ENCODE measurements at places on chromosomes 7 and 10.

- no peak for DNase-seq
Measured at GRCh38 chr7:104136561-104136960, 71.3 kb downstream of the ORC5 start.

DNA sequence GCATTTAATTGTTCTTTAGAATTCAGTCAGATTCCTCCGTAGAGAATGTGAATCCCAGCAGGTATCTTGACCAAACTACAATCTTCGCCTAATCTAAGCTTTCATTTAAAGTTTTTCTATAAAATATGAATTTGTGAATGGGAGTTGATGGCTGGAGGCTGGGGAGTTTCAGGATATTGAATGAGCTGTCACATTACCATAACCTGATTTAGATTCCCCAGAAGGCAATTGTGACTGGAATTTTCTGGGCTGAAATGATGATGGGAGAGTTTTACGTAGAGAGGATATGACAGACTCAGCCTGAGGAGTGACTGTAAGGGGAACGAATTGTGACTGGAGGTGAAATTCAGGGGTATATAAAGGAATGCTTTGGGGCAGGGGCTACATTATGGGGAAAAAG, 411.7 kb upstream of the FZD8 start:
- DNase-seq: no peak

- no peak for DNase-seq
Measured at GRCh38 chr7:24129597-24129996, 154.4 kb upstream of the NPY start.

GRCh38 chr7:46651070-46651469, 730.0 kb upstream of the IGFBP3 start:
- DNase-seq: no peak

DNA sequence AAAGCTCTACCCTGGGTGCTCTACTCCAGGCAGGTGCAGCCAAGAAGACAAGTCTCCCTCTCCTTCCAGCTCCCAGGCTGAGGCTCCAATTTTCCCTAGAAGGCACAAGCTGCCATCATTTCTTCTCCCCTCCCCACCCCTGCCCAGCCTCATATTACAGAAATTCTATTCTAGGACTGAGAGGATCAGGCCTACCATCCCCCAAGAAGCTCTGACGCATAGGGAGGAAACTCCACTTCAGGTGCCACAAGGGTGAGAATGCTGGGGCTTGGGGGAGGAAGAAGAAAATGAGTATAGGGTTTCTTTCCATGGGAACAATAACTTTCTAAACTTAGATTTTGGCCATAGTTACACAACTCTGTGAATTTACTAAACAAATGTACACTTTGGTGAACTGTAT, 35.3 kb downstream of the FEZF1 start:
- DNase-seq: no peak

DNA sequence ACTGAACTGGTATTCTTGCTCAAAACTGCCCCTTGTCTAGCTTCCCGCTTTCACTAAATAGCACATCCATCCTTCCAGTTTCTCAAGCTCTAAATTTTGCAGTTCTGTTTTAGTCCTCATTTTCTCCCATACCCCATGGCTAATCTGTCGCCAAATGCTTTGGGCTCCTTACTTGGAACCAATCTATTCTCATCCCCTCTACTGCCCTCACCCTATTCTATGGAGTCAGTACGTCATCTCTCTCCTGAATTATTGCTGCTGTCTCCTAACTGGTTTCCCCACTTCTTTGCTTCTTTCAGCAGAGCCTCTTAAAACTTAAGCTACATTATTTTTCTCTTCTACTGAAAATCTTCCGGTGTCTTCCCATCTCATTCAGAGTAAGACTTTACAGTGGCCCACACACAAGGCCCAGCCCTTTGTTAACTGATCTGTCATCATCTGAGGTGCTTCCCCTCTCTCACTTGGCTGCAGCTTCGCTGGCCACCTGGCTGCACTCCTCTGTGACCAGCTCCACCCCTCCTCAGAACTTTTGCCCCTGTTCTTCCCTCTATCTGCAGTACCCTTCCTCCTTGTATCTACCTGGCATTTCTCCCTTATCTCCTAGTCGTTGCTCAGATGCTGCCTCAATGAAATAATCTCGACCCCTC, 9.9 kb downstream of the STARD3NL start:
- no peak for DNase-seq

- no peak for DNase-seq
Measured at GRCh38 chr10:24097751-24098207, 111.2 kb upstream of the KIAA1217 start.

- no peak for DNase-seq
Measured at GRCh38 chr10:128928231-128928836, 538.7 kb upstream of the MGMT start.

GRCh38 chr7:114419441-114420272, 5.0 kb downstream of the FOXP2 start:
- DNase-seq: no peak

DNA sequence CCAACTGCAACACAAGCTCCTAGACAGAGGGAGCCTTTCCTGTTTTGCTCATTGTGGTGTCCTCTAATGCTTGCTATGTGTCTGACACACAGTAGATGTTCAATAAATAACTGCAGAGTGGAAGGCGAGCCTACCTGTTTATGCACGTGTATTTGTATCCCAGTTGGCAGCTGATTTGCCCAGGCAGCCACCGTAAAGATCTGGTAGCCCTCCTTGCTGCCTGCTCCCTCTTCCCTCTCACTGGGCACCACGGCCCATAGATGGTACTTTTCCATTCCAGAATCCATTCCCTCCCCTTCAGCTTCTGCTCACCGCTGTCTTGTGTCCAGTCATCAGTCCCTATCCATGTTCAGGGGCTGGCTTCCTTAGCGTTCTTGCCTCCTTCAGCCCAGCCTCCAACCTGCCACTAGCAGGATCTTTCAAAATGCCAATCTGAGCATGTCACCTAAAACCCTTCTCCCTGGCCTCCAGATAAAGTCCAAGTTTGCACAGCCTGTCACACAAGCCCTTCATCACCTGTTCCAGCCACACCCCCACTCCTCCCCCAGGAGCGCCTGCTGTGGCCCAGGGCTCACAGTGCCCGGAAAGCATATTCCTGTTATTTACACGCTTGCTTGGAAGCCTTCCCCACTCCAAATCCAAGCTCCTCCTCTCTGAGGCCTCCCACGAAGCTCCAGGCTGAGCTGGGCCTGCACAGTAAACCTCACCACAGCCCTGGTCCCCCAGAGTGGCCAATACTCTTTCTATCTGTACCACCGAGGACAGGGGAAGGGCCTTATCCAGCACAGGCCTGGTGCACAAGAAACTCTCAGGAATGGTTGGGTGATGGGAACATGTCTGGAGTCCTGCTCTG, 21.0 kb downstream of the ZCCHC24 start:
- no peak for DNase-seq

DNA sequence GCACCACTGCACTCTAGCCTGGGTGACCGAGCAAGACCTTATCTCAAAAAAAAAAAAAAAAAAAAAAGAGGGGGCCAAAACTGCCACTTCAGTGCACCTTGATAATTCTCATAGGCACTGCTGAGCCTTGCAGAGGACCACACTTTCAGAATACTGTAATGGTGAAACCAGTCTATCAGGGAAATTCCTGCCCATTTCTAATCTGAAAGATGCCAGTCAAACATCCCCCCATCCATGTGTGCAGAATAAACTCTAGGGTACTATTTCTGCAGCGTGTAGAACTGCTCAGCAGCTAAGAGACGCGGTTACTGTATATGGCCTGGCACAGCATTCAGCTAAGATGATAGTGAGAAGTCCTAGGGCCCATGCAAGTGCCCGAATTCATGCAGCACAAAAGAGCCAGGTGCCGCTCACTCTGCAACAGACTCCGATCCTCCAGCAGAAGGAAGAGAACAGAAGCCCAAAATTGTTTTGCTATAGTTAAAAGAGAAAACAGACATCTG, 286.8 kb upstream of the KLF14 start:
- DNase-seq: no peak

- DNase-seq: no peak
Measured at GRCh38 chr10:113111260-113111659, 161.2 kb downstream of the TCF7L2 start.

GRCh38 chr7:87507446-87507845, 32.0 kb upstream of the ABCB4 start:
- no peak for DNase-seq

- DNase-seq: no peak
Measured at GRCh38 chr7:94044806-94045205, 40.7 kb upstream of the BET1 start.

DNA sequence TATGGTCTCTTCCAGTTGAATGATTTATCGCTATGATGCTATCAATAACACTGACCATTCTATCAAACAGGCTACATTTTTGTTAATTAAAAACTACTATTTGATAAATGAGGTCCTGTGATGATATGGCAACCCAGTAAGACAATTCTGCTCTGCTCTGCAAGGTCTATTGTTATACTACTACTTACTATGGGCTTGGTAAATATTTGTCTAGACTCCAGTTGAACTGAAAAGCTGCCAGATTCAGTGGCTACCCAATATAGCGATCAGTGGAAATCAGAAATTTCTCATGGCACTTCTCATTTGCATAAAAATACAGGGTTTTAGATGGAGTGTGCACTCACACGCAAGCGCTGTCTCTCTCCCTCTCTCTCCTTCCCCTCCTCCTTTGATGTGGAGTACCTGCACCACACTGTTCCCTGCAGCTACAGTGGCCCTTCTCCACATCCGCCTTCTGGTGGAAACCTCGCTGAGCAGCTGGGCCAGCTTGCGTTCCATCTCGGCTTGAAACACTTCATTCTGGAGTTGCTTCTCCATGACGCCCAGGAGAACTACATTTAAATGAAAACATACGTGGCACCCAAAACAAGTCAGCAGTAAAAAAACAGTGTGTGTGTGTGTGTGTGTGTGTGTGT, 77.9 kb downstream of the KIAA1549 start:
- DNase-seq: peak; percentile 70

DNA sequence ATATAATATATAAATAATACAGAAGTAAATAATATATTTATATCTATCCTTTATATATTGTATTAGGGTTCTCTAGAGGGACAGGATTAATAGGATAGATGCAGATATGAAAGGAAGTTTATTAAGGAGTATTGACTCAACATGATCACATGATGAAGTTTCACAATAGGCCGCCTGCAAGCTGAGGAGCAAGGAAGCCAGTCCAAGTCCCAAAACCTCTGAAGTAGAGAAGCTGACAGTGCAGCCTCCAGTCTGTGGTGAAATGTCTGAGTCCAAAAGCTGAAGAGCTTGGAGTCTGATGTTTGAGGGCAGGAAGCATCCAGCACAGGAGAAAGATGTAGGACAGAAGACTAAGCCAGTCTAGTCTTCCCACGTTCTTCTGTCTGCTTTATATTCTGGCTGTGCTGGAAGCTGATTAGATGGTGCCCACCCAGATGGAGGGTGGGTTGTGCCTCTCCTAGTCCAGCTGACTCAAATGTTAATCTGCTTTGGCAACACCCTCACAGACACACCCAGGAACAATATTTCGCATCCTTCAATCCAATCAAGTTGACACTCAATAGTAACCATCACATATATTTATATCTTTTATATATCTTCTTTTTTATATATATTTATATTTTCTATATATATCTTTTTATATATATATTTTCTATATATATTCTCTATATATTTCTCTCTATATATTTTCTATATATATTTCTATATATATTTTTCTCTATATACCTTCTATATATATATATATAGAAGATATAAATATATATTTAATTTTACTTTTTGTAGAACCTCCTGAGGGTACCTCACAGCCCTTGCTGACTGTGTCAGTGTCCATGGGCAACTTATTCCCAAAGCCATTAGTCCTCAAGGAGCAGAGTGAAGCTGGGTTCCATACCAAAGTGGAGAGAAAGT, 24.6 kb upstream of the AKR1B10 start:
- no peak for DNase-seq

GRCh38 chr10:84543948-84544347, 215.6 kb downstream of the CCSER2 start:
- no peak for DNase-seq
